ENCODE measurements at places on chromosomes 11 and 22.

- DNase-seq: no peak
These were observed 37.7 kb upstream of the SPON1 start for GRCh38 chr11:13924801-13925327.

DNA sequence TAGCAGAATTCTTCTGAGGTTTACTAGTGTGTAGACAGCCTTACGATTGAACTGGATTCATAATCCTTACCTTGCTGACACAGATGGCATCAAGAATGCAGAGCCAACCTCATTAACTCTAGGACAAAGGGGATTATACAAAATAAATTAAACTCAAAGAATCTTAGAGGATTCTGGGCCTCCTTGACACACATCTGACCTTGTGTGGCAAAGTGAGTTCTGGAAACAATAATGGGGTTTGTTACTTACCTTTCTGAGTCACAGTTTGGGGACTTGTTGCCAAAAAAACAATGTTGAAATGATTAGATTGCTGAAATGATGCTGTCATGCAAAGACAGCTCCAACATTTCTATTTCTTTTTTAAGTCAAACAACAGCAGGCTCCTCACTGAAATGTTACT, 179.1 kb upstream of the ISX start:
- DNase-seq: no peak

GRCh38 chr11:65500387-65501185, 1.7 kb downstream of the MALAT1 start:
- peak; percentile 55 for DNase-seq

GRCh38 chr22:17637490-17638181, 921 bp upstream of the BCL2L13 start:
- DNase-seq: no peak

DNA sequence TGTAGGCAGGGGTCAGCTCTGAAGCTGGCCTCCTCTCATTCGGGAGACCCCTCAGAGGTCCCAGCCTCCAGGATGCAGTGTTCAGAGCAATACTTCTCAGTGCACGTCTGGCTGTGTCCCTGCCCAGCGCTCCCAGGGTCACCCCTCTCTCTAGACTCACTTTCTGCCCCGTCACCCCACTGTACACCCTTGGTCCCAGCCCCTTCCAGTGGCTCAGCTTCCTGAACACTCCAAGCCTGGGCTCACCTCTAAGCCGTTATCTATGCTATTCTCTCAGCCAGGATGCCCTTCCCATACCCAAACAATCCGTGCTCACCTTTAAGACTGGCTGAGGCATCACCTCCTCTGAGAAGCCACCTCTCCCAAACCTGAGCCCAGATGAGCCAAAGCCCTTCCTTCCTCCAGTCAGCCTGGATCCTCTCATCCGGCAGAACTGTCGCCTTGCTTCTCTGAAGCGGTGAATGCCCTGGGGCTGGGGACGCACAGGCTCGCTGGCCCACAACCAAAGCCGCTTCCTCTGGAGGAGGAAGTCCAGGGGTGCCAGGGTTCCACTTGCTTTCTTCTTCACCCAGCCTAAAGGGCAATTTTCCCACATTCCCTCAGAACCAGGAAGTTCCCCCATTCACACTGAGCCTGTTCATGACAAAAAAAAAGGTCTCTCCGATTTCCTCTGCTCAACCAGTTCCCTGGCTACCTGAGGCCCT, 13.7 kb upstream of the CDKN1C start:
- DNase-seq: no peak

DNA sequence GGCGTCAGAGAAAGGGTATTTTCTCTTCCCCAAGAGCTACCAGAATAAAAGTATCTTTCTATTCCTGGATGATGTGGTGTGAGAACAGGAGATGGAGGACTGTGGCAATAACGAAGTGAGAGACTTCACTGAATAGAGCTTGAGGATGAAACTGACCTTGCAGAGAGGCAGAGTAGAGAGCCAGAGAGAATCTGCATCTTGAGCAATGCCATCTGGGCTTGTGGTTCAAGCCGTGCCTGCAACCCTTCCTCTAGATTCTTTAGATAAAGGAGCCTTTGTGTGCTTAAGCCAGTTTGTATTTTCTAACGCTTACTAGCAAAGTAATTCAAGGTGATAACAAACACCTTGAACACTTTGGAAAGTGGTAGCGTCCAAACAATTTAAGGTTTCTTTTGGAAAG, 2.2 kb downstream of the ME3 start:
- DNase-seq: no peak

GRCh38 chr11:96338910-96339705, 3.9 kb downstream of the MAML2 start:
- DNase-seq: peak; percentile 45

DNA sequence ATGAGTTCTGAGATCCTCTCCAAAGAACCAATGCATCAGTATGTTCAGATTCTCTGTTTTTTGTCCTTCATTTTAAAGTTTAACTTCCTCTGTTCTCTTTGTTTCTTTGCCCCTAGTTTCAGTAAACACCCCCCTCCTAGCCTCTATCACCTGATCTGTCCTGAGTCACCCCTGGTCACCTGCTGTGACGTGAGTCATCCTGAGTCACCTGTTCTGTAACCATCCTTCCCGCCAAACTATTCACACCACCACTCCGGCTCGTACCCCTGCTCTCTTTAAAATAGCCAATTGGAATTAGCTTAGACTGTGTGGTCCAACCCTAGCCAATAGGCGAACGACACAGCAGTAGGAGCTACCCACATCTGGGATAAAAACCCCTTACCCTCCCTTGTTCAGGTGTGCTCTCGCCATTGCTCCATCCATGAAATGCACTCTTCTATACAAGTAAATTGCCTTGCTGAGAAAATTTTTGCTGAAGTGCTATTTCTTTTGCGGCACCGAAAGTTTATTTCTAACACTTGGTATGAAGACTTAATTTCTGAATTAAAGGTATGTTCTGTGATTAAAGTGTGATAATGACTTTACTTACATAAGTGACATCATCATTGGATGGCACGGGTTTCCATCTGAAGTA, 318.4 kb downstream of the AASDHPPT start:
- DNase-seq: no peak

GRCh38 chr11:36000616-36001190, 56.8 kb downstream of the LDLRAD3 start:
- no peak for DNase-seq

DNA sequence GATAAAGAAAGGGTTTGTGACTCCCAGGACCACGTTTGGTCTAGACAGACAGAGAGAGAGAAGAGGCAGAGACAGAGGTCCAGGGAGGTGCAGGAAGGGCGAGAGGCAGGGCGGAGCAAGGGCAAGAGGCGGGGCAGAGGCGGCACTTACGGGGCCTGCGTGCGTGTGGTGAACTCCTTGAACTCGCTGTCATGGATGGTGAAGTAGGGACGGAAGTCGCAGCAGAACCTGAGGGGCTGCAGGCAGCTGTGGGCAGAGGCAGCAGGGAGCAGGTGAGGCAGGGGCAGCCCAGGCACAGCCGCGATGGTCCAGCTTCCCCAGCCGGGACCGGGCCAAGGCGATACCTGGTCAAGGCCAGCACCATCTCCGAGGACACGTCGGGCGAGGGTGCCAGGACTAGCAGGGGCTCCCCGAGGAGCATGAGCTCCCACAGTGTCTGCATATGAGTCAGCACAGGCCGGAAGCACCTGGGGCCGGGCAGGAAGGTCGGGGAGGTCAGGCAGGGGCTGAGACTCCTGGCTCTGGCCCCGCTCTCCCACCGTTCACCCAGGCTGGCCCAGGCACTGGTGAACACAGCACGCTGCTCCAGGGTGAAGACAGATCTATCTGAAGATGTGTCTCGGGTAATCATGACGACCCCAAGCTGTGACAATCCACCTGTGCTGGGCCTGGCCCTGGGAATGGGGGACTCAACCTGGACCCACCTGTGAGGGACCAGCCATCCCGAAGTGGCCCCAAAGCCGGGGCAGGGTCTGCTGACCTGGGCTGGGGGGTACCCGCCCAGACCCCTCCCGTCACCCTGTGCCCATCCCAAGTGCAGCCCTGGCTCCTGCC, 7.2 kb upstream of the PLXNB2 start:
- DNase-seq: no peak

- DNase-seq: peak; percentile 41
These were observed 97.8 kb downstream of the PKNOX2 start for GRCh38 chr11:125262194-125262829.

- no peak for DNase-seq
These were observed 15.1 kb downstream of the MCHR1 start for GRCh38 chr22:40694411-40694810.

GRCh38 chr11:117072517-117073461, 25.4 kb downstream of the SIK3 start:
- peak; percentile 95 for DNase-seq

- peak; percentile 56 for DNase-seq
These were observed 398 bp upstream of the FAM89B start for GRCh38 chr11:65571940-65572339.

- DNase-seq: no peak
These were observed 12.0 kb upstream of the PVALB start for GRCh38 chr22:36828815-36829214.

- no peak for DNase-seq
These were observed 39.9 kb downstream of the PTPRJ start for GRCh38 chr11:48020092-48020755.

- no peak for DNase-seq
These were observed 67.5 kb upstream of the MS4A8 start for GRCh38 chr11:60631944-60632343.

GRCh38 chr11:70644343-70645060, 246.2 kb downstream of the CTTN start:
- DNase-seq: no peak

GRCh38 chr11:30285416-30286121, 37.3 kb upstream of the ARL14EP start:
- peak; percentile 31 for DNase-seq

DNA sequence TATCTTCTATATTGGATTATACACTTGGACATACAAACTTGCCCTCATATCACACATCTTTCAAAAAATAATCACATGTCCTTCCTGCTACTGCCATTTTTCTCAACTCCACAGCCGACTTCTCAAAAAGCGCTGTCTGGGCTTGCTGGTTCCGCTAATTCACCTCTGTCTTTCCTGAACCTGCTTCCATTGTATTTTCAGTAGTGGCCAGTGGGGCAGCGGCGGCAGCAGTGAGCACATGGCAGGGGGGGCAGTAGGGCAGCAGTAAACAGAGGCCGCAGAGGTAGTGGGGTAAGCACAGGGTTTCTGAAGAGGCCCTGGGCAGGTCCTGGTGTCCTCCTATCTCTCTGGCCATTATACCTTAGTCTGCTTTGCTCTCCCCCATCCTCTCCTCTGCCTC, 126.3 kb downstream of the RRAS2 start:
- no peak for DNase-seq

- DNase-seq: no peak
These were observed 25.4 kb downstream of the TP53AIP1 start for GRCh38 chr11:128917144-128917724.

- DNase-seq: peak; percentile 38
These were observed 156.2 kb downstream of the NAV2 start for GRCh38 chr11:19868871-19869270.

DNA sequence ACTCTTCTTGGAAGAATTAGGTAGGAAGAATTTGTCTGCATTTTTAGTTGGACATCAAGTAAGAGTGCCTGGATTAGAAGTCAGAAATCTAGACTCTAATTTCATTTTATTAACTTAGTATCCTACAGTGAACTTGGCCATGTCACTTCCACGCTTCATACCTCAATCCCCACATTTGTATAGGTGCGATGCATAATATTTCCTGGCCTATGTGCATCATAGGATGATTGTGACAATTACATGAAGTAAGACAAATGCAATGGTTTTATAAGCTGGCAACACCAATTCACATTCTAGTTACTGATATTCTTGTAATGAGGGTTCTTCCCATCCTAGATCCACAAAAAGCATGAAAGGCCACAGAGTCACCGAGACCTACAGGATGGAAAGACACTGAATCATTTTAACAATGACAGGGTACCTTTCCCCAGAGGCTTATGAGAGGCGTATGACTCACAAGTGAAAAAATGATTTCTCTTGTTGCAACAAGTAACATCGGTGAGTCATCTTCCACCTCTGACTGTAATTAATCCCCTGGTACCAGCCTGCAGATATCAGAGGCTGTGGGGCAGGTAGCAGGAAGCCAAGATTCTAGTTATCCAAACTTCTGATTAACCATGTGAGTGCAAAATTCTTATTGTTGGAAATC, 56.0 kb upstream of the OR5AK2 start:
- DNase-seq: peak; percentile 72
